ENCODE measurements at places on chromosomes 1 and 21.

DNA sequence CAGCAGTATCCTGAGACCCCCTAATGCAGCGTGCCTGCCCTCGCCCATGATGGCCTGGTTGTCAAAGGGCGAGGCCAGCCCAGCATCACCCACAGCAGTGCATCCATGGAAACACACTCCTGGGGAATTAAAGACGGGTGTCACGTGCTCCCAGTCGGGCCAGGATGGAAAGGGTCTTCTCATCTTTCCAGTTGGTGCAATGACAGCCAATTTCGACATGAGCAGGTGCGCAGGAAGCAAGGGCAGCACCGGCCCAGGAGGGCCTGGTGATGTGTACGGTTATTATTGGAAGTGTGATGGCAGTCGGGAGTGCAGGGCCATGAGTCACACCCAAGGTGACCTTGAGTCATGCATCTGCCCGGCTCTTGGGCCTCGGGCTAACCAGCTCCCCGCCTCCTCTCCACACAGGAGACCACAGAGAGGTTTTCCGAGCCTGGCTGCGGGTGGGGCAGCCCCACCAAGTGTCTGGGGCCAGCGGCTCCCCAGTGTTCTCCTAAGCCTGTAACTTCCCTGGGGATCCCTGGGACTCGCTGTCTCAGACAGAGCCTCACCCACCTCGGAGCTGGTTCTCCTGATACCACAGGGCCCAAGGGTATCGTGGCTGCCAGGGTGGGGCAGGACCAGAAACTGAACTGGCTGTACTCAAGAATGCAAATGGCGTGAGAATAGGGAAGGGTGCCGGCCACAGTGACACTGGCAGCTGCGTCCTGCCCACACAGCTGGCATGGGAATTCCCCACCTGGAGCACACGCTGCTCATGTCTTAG is 119.8 kb downstream of the SIK1 start:
- no peak for DNase-seq

GRCh38 chr1:244473059-244473605 is 12.1 kb downstream of the CATSPERE start:
- DNase-seq: no peak

- no peak for DNase-seq
Measured at GRCh38 chr1:203645996-203646395, 19.4 kb downstream of the ATP2B4 start.

DNA sequence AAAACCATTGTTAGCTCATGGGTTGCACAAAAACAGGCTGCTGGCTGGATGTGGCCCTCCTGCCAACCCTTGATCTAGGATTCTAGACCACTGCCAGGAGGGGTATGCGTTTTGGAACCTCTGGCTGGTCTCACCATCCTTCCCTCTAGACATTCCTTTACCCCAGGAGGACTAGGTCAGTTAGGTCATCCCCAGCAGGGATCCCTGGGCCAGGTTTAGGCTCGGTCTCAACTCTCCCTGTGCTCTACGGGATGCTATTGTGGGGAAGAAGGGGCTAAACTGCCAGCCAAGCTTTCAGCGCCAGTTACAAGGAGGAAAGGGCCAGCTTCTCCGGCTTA is 22.7 kb downstream of the SLC2A1 start:
- DNase-seq: no peak

- no peak for DNase-seq
Measured at GRCh38 chr1:26290122-26290881, 10.4 kb downstream of the SH3BGRL3 start.

- DNase-seq: no peak
Measured at GRCh38 chr1:221030990-221031389, 151.7 kb downstream of the HLX start.

GRCh38 chr1:95440511-95440910 is 206.5 kb downstream of the RWDD3 start:
- DNase-seq: no peak

DNA sequence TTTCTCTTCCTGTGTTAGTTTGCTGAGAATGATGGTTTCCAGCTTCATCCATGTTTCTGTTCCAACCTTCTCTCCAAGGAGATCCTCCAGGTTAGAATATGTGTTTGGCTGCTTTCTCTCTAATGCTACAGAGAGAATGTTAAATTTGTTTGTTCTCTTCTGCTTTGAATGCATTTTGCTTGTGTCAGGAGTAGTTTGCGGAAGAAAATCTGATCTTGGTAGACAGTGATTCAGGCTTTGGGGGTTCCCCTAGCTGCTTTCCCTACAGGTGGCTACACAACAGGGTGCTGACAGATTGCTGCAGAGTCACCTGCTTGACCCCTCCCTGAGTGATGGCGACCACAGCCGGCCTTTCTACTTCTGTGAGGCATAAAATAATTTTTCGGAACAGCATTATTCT is 41.8 kb downstream of the MACO1 start:
- DNase-seq: no peak

DNA sequence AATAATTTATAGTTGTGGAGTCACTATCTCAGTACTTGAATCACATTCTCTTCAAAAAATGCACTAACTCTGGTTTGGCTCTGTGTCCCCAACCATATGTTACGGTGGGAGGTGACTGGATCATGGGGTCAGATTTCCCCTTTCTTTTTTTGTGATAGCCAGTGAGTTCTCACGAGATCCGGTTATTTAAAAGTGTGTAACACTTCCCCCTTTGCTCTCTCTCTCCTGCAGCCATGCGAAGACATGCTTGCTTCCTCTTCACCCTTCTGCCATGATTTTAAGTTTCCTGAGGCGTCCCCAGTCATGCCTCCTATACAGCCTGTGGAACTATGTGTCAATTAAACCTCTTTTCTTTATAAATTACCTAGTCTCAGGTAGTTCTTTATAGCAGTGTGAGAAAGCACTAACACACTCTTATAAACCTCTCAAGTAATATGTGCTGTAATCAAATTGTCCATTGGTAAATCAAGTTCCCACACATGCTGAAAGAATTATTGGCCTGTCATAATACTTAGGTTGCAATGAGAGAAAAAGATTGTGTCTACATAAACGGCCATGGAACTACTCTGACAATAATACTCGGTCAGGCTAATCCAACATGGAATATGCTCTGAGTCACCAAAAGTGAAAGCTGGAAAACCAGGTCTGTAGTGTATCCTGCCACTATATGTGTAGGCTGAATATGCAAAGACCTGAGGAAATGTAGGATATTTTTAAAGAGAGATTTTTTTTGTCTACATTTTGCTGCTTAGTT is 107.5 kb downstream of the SLC44A5 start:
- no peak for DNase-seq

DNA sequence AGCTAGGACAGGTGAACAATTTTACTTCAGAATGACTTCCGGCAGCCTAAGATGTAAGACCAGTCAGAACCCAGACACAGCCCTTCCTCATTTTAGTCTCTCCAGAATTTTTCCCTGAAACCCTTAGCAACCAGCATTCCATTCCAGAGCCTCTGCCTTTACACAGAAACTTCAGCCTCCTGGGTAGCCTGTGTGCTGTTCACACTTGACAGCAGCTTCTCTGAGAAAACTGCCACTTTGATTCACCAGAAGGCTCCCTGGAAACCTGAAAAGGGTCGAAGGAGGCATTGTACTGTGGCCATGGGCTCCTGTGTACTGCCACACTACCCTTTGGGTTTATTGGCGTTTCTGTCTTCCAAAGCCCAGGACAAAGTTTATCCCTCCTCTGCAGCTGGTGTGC is 17.4 kb downstream of the HYI start:
- no peak for DNase-seq

DNA sequence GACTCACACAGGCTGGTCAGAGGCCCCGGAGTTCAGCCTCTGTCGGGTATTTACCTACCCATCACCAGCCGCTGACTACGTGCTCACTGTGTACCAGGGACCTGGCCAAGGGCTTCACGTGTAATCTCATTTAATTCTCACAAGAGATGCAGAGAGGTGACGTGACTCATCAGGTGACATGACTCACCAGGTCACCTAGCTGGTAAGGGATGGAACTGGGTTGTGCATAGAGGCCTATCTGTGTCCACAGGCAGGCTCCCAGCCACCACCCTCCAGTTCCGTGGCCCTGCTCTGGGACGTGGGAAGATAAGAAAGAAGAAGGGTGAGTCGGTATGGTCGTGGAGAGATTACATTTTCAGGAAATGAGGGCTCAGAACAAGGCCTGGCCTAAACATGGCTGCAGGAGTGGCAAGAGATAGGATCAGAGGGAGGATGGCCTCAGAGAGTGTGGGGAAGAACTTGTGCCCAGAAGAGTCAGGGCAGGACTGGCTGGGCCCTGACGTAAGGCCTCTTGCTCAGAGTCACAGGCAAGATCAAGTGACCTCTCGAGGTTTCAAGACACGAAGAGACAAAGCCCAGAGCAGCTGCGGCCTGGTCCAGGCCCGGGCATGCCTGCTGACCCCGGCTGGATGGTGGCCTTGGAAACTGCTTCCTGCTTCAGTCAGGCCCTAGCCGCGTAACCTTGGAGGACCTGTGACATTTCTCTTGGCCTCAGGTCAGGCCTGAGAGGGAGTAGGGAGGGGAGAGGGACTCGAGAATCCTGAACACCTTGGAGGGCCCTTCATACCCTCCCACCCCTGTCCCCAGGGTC is 52.7 kb upstream of the WASF2 start:
- no peak for DNase-seq

DNA sequence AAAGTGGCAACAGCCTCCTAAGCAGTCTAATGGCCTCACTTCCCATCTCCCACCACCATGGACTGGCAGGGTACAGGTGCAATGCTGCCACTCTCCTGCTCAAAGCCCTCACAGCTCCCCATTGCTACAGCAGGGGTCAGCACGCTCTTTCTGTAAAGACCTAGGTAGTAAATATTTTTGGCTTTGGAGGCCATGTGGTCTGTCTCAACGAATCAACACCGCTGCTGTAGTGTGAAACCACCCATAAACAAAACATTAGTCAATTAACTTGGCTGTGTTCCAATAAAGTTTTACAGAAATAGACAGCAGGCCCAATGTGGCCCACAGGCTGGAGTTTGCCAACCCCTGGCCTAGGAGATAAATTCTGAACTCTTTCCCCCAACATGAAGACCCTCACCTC is 44.6 kb upstream of the TMEM125 start:
- DNase-seq: no peak

DNA sequence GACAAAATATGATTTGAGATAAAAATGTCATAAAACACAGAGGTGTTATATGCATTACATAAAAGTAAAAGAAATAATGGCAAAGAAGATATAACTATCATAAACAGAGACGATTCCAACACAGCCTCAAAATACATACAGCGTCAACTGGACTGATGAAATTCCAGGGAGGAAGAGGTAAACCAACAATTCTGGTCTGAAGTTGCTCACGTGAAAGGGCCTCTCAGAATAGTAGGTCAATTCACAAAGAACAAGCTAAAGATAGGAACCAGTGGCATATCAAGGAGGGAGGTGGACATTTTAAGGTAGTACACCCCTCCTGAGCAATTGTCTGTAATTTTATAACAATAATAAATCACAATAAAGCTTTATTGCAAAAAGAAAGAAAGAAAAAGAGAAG is 18.6 kb downstream of the SLC2A5 start:
- DNase-seq: no peak

GRCh38 chr1:22074803-22075202 is 22.3 kb downstream of the CDC42 start:
- no peak for DNase-seq

DNA sequence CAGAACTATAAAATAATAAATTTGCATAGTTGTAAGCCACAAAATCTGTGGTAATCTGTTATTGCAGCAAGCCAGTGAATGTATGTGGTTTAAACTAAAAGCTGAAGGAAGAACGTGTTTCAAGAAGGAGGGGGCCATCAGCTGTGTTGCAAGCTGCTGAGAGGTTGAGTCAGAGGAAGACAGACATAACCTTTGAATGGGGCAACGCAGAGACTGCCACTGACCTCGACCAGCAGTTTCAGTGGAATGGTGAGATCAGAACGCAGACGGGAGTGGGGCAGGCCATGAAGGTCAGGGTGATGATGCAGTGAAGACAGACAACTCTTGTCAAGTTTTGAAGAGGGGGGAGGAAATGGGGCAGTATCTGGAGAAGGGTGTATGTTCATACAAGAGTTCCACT is 23.2 kb upstream of the QSOX1 start:
- DNase-seq: no peak

DNA sequence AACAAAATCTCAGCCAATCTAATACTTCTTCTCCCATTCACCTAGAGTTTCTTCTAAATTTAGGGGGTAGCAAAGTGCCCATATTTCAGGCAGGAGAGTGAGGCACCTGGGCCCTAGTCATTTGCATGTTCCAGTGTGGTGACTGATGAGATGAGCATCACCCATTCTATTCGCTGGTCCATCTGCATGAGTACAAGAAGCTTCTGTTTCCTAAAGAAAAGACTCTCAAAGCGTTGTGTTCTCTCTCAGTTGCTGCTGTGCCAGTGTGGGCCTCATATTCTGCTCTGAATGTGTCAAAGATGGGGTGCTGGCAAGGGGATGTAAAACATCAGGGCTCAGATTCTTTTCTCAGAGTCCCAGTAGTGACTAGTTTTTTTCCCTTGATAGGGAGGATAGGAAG is 16.1 kb upstream of the DPYD start:
- no peak for DNase-seq

DNA sequence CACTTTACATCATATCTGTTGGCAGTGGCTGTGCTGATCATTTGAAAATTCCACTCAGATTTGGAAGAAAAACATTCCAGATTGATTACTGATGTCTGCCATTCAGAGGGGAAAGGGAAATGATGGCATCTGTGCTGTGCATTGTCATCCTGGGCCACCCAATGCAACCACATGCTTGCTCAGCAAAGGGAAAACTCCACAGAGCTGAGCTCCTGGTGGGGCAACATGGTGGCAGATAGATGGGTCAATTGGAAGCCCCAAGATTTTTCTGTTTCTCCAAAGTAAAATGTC is 11.8 kb downstream of the OXCT2 start:
- no peak for DNase-seq

DNA sequence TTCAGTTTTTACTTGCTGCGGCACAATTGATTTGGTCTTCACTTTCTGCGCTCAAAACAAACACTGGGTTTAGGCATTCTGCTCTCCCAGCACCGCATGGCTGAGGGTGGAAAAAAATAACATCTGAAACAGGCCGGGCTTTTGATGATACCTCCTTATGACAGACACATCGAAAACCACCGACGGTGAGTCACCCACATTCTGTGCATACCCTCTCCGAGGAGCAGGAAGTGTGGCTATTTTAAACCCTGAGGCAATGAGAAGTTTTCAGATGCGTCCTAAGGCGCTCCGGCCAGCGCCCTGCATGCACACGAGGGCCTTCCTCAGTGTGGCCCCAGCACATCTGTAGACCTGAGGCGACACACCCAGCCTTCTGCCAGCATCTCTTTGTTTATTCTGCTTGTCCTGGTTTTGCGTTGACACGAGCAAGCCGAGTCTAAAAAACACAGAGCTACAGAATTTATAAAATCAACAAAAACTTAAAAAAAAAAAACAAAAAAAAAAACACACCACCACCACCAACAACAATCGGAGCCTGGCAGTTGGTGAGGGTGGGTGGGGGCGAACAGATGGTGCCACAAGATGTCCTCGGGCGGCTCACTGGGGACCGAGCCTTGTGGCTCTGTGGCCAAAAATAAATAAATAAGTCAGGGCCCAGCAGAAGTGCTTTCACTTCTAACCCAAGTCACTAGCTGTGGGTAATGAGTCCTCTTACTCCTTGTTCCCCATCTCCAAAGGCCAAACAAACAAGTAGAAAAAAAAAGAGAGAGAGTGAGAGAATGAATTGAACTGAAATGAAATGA is 162.6 kb upstream of the IRF2BP2 start:
- no peak for DNase-seq

Measured in HEK293T (cell line).